ENCODE measurements at places on chromosomes 7 and 10.

GRCh38 chr7:158053183-158053915, 534.3 kb downstream of the PTPRN2 start:
- no peak for DNase-seq

GRCh38 chr7:102008535-102009262, 191.3 kb downstream of the CUX1 start:
- no peak for DNase-seq

DNA sequence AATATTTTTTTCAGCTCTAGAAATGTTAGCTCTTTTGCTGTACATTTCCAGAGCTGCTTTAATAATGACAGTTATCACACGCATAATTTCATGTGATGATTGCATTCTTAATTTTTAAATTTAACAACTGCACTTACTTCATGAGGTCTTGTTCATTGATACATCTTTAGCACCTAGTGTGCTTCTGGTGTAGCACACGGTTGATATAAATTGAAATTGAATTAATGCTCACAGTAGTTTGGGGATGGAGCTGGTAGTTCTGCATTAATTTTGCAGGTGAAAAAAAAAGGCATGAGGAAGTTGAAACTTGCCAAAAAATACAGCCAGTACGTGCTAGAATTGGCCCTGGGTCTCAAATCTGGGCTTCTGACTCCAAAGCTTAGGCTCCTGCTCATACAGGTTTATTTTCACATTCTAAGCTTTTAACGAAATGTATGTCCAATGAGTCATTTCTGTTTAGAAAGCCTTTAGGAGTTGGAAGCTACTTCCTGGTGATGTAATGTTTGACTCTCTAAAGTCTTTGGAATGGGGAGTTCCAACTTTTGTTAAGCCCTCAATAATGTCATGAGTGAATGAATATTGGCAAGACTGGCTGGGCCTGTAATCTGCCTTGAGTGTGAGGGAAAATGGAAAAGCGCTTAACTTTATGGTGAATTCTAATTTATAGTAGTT, 62.5 kb downstream of the DAGLB start:
- DNase-seq = no peak

GRCh38 chr7:144819566-144819965, 16.3 kb downstream of the TPK1 start:
- DNase-seq = no peak

DNA sequence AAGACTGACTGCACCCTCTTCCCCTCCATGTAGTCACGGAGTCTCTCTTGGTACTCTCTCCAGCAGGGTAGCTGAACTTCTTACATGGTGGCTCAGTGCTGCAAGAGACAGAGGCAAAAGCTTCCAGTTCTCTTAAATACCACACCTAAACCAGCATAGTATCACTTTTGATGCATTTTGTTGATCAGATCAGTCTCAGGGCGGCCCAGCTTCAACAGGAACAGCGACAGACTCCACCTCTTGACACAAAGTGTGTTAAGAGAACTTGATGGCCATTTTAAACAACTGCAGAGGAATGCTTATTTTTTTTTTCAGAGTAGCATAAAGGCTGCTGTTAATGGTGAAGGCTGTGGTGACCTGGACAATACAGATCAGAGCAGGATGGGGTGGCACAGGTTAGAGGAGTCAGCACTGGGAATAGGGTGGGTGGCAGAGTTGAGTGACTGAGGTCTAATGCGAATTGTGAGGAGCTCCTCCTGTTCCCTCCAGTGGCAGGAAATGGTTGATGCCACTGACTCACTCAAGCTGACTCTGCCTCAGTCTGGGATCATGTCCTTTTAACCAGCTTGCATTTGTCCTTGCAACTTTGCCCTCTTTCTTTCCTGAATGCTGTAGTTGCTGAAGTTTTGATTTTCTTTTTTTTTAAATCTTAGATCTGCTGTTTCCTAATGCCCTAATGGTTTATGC, 17.3 kb downstream of the MGAM start:
- DNase-seq = no peak

- no peak for DNase-seq
Observed at GRCh38 chr10:21289961-21290360, 235.5 kb downstream of the SKIDA1 start.

Measured in stimulated activated CD4-positive, alpha-beta T cell treated with anti-CD3 and anti-CD28 coated beads, Interleukin-4, amount 100 ng/mL, for 24 hours (primary cell).